ENCODE measurements at places on chromosomes 1 and 21.

DNA sequence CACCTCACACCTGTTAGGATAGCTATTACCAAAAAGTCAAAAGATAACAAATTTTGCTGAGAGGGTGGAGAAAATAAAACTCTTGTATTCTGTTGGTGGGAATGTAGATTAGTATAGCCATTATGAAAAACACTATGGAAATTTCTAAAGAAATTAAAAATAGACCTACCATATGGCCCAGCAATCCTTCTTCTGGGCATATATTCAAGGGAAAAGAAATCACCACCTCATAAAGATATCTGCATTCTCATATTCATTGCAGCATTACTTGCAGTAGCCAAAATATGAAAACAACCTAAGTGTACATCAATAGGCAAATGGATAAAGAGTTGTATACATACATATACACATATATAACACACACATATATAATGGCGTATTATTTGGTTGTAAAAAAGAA is 791.6 kb upstream of the RGS18 start:
- DNase-seq: no peak

DNA sequence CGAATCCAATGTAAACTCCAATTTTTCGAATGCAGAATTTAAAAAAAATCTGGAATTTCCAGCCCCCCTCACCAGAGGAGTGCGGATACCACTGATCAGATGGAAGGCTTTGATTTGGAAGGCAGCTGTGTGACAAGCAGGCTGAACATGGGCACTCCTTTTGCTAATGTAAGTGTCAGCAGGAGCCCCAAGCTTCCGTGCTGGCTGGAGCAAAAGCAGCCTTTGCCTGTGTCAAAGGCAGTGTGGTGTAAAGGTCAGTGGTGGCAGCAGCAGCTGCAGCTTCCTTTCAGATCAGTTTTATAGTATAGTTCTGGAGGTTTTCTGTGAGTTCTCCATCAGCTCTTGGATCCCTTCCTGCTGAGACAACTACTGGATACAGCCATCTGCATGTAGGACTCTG is 259.9 kb downstream of the CTH start:
- DNase-seq: no peak

GRCh38 chr1:19668888-19669287 is 4.2 kb downstream of the HTR6 start:
- no peak for DNase-seq

GRCh38 chr1:15322648-15323350 is 75.8 kb downstream of the FHAD1 start:
- peak; percentile 53 for DNase-seq

DNA sequence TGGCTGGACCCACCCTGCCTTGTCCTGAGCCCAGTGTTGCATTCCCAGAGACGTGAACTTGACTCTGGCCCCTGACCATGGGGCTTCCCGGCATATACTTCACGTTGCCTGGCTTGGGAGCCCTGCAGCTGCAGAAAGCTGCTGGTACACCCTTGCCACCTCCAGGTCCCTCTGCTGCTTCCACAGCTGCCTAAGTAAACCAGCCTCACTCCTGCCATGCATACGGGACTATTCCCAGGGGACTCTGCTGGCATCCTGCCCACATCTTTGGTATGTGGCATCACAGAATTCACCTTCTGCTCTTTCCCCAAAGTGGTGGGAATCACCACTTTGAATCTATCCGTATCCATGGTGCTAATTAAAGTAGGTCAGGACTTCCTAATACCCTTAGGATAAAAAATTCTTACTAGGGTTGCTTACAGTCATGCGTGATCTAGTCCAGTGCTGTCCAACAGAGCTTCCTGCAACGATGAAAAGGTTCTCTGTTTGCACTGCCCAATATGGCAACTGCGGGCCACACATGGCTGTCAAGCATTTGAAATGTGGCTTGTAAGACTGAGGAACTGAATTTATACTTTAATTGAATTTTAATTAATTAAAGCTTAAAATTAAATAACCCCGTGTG is 203.0 kb downstream of the GRIK3 start:
- peak; percentile 42 for DNase-seq

DNA sequence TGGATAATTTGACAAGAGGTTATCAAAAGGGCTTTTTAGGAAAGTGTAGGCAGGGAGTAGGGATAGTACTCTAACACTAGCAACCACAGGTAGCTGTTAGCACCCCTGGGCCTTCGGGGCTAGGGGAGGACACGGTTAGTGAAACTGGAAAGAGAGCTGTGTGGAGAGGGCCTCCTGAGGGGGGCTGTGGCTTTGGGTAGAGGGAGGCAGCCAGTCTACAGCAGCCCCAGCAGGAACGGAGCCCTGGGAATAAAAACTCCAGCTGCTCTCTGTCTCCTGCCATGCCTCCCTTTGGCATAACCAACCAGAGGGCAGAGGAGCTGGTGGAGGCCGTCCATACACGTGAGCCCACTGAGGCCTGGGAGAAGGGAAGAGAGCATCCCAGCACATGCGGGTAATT is 223.2 kb downstream of the FOXD2 start:
- DNase-seq: no peak

GRCh38 chr1:59635097-59635496 is 179.7 kb upstream of the HOOK1 start:
- no peak for DNase-seq

GRCh38 chr21:36852864-36853263 is 113.6 kb downstream of the HLCS start:
- no peak for DNase-seq

- no peak for DNase-seq
Measured at GRCh38 chr1:239537795-239538194, 151.4 kb downstream of the CHRM3 start.

- peak; percentile 28 for DNase-seq
Measured at GRCh38 chr1:43367026-43367903, 546 bp downstream of the ELOVL1 start.

DNA sequence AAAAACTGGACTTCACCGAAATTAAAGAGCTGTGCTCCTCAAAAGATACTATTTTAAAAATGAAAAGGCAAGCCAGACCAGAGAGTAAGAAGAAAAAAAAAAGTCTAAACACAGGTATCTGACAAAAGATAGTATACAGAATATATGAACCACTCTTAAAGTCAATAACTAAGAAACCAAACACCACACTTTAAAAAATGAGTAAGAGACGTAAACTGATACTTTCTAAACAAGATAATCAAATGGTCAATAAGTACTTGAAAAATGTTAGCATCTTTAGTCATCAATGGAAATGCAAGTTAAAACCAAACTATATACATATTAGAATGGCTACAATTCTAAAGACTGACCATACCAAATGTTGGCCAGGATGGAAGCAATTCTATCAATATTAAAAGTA is 77.6 kb downstream of the EVI5 start:
- no peak for DNase-seq

DNA sequence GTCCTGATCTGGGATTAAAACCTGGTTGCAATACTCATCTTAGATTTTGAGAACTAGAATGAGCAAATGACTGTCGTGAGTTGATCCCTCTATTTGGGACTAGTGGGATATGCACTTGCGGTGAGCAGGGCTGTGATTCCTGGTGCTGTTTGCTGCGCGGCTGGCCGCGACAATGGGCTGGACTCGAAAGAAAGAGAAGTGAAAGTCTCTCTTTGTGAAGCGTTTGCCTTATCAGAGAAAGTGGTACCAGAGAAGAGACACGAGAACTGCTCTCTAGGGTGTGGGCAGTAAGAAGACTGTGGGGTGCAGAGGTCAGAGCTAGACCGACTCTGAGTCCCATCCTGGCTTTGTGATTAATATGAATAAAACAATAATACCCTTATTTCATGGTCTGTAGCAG is 8.6 kb downstream of the ST6GALNAC3 start:
- DNase-seq: no peak

GRCh38 chr1:159113596-159114433 is 37.2 kb upstream of the AIM2 start:
- peak; percentile 29 for DNase-seq

GRCh38 chr1:2451741-2452140 is 24.3 kb upstream of the PLCH2 start:
- DNase-seq: no peak

DNA sequence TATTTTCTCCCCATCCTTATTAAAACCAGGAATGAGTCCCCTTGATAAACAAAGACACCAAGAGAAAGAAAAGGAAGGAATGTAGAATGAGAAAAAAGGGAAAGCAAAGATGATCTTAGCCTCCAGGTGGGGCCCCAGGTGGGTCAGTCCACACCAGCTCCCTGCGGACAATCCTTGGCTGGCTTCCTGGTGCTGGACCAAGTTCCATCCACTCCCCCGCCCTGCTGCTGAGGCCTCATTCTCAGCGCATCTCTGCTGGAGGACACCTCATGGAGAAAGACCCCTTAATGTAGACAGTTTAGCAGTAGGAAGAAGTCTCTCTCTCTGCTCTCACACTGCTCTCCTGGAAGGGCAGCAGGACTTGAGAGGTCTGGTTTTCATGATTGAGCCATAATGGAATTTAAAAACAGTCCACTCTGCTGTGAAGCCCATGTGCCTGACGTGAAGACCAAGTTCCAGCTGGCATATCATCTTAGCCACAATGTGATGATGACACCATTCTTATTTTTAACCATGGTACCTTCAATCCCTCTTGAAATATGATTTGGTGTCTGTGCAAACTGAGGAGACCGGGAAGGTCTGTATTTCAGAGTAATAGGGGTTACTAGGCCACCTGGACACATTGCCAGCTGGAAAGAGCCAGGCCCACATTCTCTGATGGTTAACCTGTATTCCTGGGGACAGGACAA is 83.1 kb downstream of the WLS start:
- peak; percentile 39 for DNase-seq

- DNase-seq: no peak
Measured at GRCh38 chr1:108801101-108801500, 54.6 kb downstream of the STXBP3 start.

GRCh38 chr1:42189931-42190853 is 25.6 kb upstream of the GUCA2A start:
- no peak for DNase-seq

DNA sequence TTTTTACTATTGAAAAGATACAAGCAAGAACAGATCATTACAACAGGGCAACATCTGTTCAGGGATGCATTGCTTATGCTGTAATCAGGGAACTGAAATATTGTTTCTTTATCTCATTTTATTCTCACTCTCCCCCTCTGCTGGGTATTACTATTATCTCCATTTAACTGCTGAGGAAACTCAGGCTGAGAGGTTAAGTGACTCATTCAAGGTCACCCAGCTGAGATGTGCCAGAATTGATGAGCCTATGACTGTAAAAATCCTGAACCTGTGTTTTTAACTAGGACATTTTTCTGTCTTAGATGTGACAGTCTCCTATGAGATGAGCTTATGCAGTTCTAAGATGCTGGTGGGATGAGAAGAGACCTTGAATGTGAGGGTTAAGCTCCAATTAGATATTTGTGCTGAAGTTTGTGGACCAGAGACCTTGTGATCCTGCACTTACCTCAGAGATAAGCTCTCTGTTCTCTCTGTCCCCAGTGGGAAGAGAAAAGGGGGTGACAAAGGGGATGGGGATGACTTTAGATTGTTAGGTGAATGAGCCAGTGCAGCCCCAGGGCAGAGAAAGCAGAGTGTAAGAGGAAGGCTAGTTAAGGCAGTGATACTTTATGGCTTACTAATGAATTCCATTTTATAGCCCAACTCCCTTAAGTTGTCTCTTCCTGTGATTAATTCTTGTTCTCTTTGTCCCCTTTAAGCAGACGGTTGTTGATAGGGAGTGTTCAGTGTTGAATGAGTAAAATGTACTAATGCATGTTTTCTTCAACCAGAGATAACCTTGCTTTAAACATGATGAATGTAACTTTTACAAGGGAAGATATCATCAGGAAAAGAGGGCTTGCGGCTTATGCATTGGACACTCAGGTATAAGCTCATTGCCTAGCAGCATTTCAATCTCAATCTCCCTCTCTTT is 111.4 kb downstream of the HLX start:
- DNase-seq: no peak

DNA sequence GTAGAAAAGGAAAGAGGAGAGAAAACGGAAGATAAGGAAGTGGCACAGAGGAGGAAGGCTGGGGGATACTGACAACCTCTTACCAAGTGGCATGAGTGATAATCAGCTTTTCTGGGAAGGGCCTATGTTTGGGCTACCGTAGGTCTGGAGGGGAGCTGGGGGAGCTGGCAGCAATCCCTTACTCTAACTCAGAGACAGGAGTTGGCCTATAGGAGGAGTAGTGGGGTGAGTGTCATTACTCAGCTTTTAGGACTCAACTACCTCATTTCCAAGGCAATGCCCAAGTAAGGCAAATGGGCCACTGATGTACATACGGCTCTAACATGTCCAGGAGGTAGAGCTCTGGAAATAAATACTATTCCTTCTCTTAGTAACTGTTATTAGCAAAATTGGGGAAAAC is 48.7 kb upstream of the DMRTA2 start:
- DNase-seq: no peak

GRCh38 chr1:24903560-24903954 is 26.5 kb downstream of the RUNX3 start:
- DNase-seq: no peak

GRCh38 chr1:31371121-31371959 is 1.5 kb downstream of the FABP3 start:
- no peak for DNase-seq

- peak; percentile 95 for DNase-seq
Measured at GRCh38 chr1:225652729-225653462, at the start of gene ENAH. TSS of gene ENAH (minus strand) at chr1:225653123. CDS start at chr1:225652690, 433 bp downstream.

DNA sequence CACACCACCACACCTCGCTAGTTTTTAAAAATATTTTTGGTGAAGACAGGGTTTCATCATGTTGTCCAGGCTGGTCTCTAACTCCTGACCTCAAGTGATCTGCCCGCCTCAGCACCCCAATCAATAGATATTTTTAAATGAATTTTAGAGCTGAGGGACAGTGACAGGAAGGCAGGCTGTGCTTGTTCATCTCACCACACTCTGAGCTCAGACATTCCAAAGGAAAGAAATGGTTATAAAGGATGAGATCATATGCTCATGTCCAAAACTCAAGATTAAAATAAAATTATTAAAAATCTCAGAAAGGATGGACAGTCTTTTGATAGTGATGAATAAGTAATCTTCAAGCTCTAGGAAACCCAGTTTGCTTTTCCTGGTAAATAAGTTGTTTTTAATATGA is 40.9 kb downstream of the L1TD1 start:
- no peak for DNase-seq

DNA sequence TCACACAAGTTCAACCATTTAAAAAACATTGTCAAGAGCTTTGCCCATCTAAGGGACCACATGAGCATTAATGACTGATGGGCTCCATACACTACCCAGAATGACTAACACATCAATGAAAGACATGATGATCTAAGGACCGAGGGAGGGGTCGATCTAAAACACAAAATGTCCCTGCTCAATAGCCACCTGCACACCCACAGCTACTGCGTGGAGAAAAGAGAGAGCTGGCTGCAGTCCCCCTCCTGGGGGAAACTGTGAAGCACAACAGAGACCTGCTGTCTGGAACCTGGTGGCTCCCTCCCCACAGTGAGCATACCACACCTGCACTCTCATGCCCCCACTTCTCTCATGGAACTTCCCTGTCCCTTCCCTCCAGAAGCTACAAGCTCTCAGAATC is 130.1 kb upstream of the ERG start:
- no peak for DNase-seq
